Nucleus accumbens (tissue), 56 donors: ENCODE measurements at places on chromosomes 13 and 19.

- no peak for DNase-seq
These were observed 14.8 kb downstream of the FPR3 start for GRCh38 chr19:51809787-51810186.

- no peak for DNase-seq
These were observed 113.9 kb downstream of the KCNRG start for GRCh38 chr13:50129081-50129705.

DNA sequence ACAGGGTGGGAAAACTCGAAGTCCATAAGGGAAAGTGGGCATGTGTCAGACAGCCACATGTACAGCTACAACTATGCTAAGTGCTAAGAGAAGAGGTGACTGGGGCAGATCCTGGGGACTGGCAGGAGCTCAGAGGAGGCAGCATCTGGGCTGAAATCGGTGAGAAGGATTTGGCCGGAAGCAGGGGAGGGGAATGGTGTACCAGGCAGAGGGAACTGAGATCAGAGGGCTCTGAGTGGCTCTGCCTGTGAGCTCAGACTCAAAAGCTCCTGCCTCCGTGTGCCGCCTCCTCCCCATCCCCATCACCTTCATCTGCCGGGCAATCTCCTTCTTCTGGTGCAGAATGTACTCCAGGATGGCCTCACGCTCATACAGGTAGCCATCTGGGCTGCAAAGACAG is 21.8 kb downstream of the NOSIP start:
- no peak for DNase-seq

DNA sequence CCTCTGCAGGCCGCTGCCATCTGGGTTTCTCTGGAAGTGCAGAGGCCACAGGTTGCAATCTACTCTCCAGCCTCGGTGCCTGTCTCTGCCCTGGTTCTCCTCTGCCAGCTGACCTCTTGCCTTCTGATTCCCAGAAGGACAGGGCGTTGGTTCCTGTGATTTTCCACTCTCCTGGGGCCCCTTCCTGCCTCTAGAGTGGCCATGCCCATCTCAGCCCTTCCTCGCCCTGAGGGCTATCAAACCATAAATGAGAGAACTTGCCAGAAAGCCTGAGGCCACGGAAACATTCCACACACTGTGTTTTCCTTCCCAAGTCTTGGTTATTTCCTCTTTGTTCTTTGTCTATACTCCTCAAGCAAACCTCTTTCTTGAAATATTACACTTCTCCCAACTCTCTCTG is 146.2 kb downstream of the SHISA2 start:
- DNase-seq = no peak

- DNase-seq = no peak
These were observed 171.6 kb upstream of the IPO5 start for GRCh38 chr13:97781891-97782305.

GRCh38 chr19:21838646-21839045 is 2.7 kb upstream of the ZNF43 start:
- DNase-seq = no peak

- no peak for DNase-seq
These were observed 20.6 kb downstream of the MTMR6 start for GRCh38 chr13:25266706-25267105.
